ENCODE measurements at places on chromosomes 3 and 15.
A peak's percentile ranks its signal among the peaks of the same experiment; 100 is the strongest.

DNA sequence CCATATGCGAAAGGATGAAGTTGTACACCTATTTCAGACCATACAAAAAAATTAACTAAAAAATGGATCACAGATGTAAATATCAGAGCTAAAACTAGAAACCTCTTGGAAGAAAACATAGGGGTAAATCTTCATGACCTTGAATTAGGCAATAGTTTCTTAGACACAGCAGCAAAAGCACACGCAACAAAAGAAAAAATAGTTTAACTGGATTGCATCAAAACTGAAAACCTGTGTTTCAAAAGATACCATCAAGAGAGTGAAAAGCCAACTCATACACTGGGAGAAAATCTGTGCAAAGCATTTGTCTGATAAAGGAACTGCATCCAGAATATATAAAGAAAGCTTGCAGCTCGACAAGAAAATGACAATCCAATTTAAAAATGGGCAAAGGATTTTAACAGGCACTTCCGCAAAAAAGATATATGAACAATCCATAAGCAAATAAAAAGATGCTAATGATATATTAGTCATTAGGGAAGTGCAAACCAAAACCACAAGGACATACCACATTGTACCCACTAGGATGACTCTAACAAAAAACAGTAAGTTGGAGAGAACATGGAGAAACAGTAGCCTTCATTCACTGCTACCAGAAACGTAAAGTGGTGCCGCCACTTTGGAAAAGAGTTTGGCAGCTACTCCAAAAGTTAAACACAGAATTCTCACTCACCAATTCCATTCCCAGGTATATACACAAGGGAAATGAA is 263.1 kb downstream of the ADAMTS17 start:
- no peak for DNase-seq

GRCh38 chr15:87348746-87349145 is 907.8 kb downstream of the NTRK3 start:
- DNase-seq, result peak; percentile 53

GRCh38 chr3:46413951-46414350 is 6.9 kb downstream of the CCRL2 start:
- no peak for DNase-seq

- no peak for DNase-seq
These were observed 70.1 kb downstream of the GPR160 start for GRCh38 chr3:170107941-170108340.

- no peak for DNase-seq
These were observed 9.1 kb upstream of the C3orf22 start for GRCh38 chr3:126567696-126568438.

DNA sequence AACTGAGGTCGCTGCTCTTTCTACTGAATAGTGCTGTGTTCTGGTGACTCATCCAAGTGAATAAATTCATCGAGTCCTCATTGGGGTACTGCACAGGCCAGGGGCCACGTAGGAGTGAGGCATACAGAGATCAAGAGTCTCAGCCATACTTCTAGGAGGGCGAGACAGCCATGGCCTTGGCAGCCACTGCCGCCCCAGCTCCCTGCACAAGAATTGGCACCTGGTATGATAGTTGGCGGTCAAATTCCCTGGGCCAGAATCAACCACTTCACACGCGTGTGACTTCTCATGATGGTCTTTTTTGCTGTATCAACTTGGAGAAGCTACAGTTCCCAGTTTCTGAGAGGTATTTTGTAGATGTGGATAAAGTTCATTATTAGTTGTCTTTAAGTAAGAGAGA is 161.6 kb downstream of the OSBPL10 start:
- no peak for DNase-seq

GRCh38 chr15:99414755-99415731 is 150.7 kb upstream of the MEF2A start:
- no peak for DNase-seq

DNA sequence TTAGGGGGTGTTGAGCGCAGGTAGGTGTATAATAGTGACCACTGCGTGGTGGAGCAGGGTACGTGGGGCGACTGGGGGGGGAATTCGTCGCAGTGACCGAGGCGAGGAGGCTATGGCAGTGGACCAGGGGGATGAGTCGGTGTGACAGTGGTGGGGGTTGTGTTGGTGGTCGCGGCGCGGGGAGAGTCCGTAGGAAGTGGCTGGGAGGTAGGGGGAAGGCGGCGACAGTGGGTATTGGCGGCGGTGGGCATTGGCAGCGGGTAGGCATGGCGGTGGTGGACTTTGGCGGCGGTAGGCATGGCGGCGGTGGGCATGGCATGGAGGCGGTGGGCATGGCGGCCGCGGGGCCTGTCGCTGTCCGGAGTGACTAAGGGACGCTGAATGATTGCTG is 739 bp downstream of the SNRPN start:
- no peak for DNase-seq

DNA sequence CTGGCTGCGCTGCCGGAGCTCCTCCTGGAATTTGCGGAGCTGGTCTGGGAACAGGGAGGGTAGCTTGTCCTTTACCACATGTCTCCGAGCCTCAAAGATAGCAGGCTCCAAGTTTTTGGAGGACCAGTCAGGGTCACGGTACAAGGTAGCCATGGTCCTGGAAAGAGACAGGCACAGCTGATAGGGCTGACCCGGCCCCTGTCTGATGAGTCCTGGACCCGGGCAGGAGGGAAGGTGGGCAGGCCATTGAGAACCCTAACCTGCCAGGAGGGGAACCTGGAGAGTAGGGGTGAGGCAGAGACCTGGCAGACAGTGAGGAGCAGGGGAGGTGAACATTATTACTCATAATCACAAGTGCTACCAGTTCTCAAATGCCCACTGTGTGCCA is 20.4 kb upstream of the EHD4 start:
- no peak for DNase-seq

DNA sequence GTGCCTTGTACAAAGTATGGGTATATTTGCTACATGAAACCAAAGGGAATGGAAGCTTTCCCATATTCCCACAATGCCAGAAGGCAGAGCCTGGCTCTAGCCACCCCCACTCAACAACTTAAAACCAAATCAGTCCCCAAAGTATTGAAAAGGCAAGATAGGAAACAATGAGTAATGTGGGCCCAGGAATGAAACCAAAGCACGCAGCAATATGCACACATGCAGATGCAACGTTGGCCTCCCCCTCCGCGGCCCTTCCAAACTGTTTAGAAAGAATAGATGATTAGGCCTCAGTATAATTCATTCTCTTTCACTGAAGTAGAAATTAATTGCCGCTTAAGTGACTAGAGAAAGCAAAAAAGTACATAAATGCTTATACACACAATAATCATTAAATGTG is 59.1 kb downstream of the THRB start:
- no peak for DNase-seq

DNA sequence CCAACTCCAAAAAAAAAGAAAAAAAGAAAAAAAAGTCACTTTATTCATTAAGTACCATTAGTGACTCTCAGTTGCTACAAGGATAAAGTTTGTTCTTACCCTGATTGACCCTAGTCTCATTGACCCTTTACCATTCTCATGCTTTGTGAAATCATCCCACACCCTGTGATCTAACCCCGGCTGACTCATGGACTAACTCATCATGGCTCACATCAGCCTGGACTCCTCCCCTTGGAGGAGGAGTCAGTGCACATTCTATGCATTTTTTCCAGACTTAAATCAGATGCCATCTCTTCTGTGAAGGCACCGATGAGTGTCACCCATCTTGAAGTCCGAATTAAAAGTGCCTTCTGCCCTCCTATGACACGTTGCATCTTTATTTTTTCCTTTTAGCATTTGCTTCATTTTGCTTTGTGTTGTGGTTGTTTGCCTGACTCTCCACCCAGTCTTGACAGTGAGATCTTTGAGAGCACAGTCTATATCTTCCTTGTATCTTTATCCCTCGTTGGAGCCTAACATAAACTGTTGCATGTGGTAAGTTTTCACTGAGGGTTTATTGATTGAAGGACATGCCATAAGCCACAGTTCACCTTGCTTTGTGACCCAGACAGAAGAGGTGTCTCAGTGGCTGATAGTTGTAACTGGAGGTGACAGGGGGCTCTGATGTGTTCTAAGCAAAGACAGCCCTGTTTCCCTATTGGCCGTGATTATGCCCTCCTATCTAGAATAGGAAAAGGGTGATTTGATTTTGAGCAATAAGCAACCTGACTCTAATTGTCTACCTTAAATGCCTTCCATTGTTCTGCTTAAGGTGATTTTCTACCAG is 72.1 kb downstream of the IL1RAP start:
- peak; percentile 88 for DNase-seq

DNA sequence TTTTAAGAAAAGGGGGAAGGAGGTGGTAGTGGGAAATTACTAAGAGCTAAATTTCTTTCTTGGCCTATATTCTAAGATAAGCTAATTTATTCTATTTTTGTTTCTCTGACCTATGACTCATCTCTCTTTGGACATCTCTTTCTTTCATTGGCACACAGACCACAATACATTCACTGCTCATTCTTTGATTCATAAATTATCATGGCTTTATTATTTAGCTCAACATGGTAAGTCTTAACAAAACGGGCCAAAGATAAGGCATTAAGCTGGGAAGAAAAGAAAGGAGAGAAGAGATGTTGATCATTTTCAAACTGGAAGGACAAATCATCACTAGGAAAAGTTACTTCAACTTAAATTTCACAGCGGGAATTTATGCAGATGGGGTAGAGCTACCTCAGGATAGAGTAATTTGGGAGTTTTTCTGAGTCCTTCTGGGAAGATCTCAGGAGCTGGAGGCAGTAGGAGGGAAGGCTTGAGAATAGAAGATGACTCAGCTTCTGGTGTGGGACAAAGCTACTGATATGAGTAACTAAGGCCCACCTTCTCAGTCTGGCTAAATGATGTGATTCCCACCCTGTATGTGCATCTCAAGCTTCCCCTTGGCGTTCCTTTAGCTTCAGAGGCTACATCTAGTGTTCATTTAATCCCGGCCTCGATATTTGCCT is 7.5 kb upstream of the ALCAM start:
- no peak for DNase-seq

- DNase-seq, result no peak
These were observed 4.5 kb downstream of the RAF1 start for GRCh38 chr3:12659316-12660015.

DNA sequence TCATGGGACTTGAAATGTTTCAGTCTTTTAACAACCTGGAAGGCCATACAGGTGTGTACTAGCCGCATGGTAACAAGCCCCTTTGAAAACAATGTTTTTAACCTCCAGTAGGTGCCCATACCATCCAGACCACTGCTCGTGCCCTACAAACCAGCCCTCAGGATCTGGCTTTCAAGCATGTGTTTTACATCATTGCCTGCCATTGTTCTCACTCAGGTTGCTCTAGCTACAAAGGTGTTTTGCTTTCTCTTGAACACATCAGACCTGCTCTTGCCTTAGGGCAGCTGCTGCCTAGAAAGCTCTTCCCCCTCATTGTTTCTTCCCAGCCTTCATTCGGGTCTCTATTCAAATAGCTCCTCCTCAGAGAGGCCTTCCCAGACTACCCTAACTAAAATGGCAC is 32.3 kb upstream of the MAP3K13 start:
- DNase-seq, result no peak

- no peak for DNase-seq
These were observed 566 bp upstream of the MKRN3 start for GRCh38 chr15:23564821-23565394.

All from SJSA1 (cell line).